ENCODE measurements at places on chromosomes 5 and 9.

GRCh38 chr5:164627021-164627420 lies 1121.6 kb downstream of the MAT2B start:
- no peak for DNase-seq

- no peak for DNase-seq
Measured at GRCh38 chr5:59598547-59598874, 295.0 kb downstream of the PDE4D start.

DNA sequence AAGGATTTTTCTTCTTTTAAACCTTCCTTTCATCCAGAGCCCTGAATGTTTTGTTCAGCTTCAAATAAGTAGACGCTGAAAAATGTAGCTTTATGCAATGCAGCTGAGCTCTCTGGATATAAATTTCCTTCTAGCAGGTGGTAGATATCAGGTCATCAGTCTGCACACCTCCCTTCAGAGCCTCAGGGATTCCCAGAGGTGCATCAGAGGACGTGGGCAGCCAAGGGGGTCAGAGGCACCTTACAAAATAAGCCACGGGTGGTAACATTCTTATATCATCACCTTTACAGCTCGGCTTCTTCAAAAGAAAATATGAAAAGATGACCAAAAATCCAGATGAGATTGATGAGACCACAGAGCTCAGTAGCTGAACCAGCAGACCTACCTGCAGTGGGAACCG lies 19.3 kb downstream of the MOCS2 start:
- DNase-seq, result no peak

DNA sequence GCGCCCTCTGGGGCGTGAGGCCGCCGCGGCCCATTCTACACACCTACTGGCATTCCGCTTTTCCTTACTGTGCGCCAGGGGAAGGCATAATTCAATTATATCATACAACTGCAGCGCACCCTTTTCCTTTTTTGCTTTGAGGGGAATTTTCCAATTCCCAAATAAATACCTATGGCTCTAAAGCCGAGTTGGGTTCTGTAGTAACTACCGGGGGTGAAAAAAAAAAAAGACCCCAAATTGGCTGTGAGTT lies 34.1 kb upstream of the NFIB start:
- DNase-seq, result no peak

GRCh38 chr9:104988539-104988938 lies 60.6 kb upstream of the ABCA1 start:
- DNase-seq, result no peak

DNA sequence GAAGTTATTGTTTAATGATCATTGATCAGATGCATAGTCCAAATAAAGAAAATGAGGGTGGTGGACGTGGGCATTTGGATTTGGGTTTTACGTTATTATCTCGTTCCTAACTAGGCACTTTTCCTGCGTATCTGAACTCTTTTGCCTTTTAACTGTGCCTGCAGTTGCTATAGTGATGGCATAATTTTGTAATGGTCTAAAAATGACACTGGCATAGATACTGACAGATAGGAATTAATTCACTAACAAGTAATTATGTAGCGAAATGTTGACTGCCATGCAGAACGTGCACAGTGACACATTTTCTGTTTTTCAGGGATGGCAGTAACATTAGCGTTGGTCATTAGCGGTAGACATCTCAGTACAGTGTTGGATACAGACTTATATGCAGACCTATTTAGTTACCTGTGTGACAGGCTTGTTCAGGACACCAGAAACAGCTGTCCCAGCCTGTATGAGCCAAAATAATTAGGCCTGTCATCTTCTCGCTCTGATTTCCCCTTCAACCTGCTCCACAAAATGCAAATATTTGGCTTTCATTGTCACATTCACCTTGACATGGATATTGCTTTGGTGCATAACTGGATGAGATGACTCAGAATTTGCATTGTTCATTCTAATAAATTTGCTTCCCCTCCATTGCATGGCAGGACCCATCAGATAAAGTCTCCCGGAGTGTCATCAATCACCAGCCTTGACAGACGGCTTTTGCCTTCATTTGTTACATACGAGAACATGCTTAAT lies 413.3 kb upstream of the IRX1 start:
- no peak for DNase-seq

Measured in lower leg skin (tissue), 4 donors.